ENCODE measurements at places on chromosomes 16 and 17.

GRCh38 chr17:76122431-76123190 is 18.4 kb downstream of the FOXJ1 start:
- no peak for DNase-seq

GRCh38 chr17:75241996-75242460 is 19.4 kb downstream of the GGA3 start:
- DNase-seq, result no peak

GRCh38 chr16:89113152-89113547 is 19.5 kb downstream of the ACSF3 start:
- DNase-seq, result no peak

DNA sequence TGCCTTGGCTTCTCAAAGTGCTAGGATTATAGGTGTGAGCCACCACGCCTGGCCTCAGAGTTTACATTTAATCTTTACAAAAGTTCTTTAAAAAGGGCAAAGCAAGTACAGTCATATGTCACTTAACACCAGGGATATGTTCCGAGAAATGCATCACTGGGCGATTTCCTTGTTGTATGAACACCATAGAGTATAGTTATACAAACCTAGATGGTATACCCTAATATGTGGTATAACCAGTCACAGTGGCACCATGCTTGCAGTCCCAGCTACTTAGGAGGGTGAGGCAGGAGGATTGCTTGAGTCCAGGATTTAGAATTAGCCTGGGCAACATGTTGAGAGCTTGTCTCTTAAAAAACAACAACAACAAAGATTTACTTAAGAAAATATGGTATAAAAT is 51.3 kb downstream of the NFATC3 start:
- DNase-seq, result no peak

GRCh38 chr17:28841901-28842281 is 699 bp downstream of the FAM222B start:
- DNase-seq, result no peak

DNA sequence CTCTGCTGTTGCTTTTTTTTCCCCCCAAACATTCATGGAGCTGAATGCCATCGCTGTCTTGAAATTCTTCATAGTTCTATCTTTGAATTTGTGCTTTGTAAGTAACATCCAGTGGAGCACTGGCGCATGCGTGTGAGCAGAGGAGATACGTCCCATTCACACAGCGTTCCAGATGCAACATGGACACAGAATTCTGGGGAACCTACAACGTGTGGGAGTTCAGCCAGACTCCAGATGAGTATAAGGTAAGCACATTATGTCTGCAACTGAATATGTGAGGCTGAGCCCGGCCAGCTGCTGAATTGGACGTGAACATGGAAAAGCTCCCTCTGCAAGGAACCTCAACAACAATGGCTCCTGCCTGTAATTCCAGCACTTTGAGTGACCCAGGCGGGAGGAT is 4.3 kb upstream of the ATP1B2 start:
- no peak for DNase-seq

GRCh38 chr16:68022278-68022727 is 729 bp downstream of the DDX28 start:
- no peak for DNase-seq

DNA sequence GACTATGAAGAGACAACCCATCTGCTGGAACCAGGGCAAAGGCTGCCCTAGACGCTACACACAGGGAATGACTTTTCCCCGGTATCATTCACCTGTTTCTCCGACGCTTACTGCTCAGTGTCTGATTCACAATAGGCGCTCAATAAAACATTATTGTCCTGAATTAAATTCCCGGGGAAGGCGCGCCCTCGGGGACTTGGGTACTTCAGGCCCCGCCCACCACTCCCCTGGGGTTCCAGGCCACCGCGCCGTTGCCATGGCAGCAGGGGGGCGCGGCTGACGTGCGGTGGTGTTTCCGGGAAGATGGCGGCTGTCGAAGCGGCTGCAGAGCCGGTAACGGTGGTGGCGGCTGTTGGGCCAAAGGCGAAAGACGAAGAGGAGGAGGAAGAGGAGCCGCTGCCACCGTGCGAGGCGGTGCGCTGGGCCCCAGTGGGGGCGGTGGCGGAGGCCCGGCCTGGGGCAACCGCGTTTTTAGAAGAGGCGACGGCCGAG is at the start of gene RUNDC1:
TSS of gene RUNDC1 (plus strand) at position 292 of the 492 bp plus-strand sequence. CDS start at position 304, 12 bp downstream.
- DNase-seq, result peak; percentile 96

DNA sequence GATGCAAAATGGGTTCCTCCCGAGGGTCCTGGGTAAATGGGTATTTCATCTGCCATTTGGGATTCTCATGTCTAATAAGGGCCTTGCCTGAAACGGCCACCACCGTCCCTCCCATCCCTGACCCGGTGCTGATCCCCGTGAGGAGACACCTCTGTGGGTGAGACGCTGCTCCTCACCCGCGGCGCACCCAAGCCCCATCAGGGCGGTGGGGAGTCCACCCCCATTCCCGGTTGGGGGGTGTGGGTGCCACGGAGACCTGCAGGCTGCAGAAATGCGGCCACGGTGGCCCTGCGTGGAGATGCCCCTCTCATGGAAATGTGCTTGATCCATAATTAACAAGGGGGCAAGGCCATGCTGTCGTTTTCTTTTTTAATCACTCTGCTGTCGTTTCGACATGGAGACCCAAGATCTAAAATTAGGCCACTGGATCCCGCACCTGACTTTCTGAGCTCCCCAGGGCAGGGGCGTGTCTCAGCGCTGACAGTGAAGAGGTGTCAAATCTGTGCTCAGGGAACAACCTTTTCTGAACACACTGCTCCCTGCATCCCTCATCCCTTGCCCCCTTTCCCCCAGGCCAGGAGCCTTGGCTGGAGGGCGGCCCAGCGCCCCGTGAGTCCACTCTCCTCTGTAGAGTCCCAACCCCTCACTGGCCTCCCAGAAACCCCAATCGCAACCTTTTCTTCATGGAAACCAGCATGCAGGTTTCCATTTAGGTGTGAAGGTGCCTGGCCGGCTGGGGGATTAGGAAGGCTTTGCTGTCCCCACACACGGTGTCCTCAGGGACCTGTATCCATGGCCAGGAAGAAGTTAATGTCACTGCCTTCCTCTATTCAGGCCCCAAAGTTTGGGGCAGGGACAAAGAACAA is 38.9 kb downstream of the PEMT start:
- no peak for DNase-seq

DNA sequence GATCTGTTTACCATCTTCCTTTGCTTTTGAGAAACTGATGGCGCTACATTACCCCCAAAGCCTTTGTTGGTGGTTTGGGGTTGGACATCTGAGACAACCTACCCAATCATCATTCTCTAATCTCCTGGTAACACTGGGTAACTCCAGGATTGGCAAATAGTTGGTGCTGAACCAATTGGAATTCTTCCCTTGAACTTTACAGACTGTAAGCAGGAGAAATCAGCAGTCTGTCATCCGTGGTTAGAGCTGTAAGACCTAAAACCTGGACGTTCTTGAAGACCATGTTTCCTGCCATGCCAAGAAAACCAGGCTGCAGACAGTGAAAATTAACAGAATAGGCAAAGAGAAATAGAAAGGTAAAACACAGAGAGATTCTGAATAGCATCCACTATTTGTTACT is 398.8 kb upstream of the SALL1 start:
- no peak for DNase-seq

All from BE2C (cell line).